ENCODE measurements at places on chromosomes 5 and 9.

DNA sequence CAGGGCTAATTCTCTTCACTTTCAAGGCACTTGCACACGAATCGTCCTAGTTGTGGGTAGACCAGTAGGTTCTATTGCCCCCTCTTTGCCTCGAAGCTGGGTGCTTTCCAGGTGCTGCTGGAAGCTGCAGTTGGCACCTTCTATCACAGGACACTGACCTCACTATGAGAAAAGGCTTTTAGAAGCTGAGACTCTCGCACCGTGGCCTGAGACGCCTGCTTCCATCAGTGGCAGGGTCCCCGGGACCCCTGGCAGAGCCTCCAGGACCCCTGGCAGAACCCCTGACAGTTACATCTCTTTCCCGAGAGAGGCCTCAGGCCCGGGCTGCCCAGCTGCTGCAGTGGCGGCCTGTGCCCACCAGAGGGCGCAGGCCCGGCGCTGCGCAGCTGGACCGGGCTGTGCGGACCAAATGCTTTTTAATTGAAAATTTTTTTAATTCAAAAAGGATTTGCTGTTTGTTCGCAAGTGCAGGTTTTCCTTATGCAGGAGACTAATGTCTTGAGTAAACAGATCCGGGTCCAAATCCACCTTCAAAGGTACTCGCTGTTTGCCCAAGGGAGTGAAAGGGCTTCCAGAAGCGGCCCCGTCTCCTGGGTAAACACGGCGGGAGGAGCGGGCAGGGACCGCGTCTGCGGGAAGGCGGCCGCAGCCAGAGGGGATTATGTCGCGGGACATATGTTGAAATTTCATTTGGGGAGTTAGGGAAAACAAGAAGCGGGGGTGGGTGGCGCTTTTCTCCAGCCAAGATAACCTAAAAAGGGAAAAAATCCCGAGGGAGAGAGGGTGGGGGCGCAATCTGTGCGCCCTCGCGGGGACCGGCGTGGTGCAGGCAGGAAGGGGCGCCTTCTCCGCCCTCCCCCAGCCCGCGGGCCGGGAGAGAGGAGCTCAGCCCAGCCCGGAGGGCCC is 114.5 kb upstream of the LMX1B start:
- DNase-seq = no peak

DNA sequence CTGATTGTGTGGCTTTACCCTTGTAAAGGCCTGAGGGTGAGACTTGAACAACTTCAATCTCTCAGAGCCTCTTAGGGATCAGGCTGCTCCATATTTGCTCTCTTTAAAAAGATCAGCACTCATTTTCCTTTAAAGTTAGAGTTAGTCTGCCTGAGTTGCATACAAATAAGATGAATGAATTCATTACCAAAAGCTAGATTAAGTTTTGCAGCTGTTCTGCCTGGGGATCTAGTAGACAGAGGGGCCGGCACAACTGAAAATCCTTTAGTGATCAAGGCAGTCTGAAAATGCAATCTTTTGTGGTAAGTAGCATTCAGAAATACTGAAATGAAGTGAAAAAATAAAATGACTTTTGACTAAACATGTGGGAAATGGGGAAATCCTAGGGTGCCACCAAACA is 264.0 kb downstream of the MAN2A1 start:
- DNase-seq = no peak

- no peak for DNase-seq
Observed at GRCh38 chr5:172110921-172111851, 76.8 kb downstream of the STK10 start.

GRCh38 chr9:97059626-97060025 is 20.7 kb upstream of the CTSV start:
- no peak for DNase-seq

GRCh38 chr9:75365196-75365595 is 276.9 kb downstream of the OSTF1 start:
- no peak for DNase-seq

- DNase-seq = no peak
Observed at GRCh38 chr9:87201351-87201751, 254.0 kb upstream of the GAS1 start.

DNA sequence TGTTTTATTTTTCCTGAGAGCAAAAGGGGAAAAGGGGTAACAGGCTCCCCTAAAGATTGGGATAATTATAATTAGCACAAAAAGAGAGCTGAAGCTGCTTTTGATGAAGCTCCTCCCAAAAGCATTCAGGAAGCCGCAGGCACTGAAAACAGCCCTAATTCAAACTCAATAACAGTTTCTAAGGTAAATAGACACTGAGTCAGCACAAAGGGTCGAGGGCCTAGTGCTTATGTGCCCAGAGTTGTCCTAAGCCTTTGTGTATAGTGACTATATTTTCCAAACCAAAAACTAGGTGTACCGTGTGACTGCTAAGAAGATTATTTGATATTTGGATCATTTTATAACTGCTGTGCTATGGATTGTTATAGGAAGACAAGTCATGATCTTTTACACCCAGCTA is 67.7 kb downstream of the HMHB1 start:
- no peak for DNase-seq

- DNase-seq = no peak
Observed at GRCh38 chr5:6333182-6333905, 45.0 kb downstream of the MED10 start.

- DNase-seq = no peak
Observed at GRCh38 chr5:11852717-11853087, 51.5 kb downstream of the CTNND2 start.

DNA sequence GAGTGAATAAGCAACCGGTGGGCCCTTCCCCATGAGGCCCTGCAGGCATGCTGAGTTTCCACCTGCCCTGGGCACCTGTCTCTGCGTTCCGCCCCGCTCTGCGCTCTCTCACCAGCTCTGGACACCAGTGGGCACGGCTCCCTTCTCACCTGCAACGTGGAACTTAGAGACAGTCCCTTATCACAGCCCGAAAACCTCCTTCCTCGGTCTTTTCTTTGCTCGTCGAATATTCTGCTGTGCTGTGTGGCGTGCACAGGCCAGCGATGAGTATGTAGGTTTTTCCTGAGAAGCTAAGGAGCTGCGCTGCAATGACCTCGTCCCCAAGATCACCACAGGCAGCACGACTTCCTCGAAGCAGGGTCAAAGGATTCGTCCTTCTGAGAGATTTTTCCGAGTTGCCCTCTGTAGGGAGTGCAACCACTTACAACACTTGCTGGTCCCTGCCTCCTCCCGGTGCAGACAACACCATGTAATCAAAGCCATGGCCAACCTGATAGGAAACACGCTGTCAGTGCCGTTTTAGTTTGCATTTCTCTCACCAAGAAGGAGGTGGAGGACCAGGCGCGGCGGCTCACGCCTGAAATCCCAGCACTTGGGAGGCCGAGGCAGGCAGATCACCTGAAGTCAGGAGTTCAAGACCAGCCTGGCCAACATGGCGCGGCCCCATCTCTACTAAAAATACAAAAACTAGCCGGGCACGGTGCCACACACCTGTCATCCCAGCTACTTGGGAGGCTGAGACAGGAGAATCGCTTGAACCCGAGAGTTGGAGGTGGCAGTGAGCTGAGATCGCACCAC is 27.2 kb upstream of the NOTCH1 start:
- DNase-seq = no peak

DNA sequence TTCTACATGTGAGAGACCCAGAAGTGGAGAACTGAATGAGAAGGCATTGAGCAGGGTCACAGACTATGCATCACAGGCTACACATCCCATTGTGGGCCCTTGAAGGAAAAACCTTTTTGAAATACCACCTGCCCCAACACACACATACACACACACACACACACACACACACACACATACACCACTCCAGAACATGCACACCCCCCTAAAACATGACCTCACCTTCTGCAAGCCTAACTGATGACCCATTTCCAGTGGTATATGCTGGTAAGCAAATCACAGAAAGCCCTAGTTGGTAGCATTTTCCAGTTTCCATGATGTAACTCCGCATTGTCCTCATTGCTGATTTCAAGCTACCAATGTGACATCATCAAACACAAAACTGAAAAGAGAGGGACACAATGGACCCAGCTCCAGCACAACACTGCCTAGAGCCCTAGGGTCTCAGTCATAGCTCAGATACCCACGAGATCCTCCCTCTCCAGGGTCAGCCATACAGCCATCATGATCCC is 36.4 kb downstream of the THBS4 start:
- DNase-seq = no peak

GRCh38 chr5:171750311-171750788 is 35.3 kb upstream of the SMIM23 start:
- DNase-seq = peak; percentile 15

DNA sequence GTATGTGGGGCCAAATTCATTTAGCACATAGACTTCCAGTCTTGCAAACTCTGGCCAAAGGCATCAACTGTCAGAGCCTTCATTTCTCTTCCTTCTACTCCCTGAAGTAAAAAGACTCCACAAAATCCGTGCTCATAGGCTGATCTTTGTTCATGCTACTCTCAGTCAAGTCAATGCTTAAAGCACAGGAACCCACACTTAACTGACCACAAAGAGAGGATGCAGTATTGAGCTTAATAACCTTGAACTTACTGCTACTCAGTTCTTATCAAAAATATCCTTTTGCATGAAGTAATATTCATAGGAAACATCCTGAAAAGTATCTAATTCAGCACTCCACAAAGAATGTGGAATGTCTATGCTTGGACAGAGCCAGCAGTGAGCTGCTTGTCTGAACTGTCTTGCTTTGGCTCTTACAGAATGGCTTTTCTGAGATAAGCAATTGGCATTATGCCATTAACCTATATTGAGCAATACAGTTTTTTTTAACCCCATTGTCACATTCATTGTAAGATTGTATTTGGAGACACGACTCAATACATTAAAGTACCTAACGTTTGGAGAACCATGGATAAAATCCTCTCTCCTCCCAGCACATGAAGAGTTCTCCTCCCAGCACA is 21.7 kb downstream of the LPAR1 start:
- DNase-seq = no peak
